NCI-H187 (cell line): ENCODE measurements at places on chromosomes 7 and 10.
A peak's percentile ranks its signal among the peaks of the same experiment; 100 is the strongest.

- no peak for DNase-seq
Measured at GRCh38 chr7:98724591-98724990, 107.5 kb downstream of the NPTX2 start.

GRCh38 chr10:11328264-11329061 lies 283.0 kb downstream of the USP6NL start:
- DNase-seq: peak; percentile 58

DNA sequence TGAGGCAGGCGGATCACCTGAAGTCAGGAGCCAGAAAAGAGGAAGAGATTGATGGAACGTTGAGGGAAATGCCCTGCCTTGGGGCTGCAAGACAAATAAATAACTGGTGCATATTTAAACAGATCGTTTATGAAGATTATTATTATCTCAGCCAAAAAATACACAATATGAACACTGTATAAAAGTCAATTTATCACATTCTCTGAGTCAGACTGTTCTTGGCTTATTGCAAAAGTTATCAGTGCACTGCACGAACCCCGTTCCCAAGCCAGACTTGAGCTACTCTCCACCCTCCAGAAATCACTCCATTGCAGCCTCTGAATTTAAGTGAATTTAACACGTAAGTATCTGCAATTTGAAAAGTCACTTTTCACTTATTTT lies 1.6 kb downstream of the DNMBP start:
- DNase-seq: no peak

DNA sequence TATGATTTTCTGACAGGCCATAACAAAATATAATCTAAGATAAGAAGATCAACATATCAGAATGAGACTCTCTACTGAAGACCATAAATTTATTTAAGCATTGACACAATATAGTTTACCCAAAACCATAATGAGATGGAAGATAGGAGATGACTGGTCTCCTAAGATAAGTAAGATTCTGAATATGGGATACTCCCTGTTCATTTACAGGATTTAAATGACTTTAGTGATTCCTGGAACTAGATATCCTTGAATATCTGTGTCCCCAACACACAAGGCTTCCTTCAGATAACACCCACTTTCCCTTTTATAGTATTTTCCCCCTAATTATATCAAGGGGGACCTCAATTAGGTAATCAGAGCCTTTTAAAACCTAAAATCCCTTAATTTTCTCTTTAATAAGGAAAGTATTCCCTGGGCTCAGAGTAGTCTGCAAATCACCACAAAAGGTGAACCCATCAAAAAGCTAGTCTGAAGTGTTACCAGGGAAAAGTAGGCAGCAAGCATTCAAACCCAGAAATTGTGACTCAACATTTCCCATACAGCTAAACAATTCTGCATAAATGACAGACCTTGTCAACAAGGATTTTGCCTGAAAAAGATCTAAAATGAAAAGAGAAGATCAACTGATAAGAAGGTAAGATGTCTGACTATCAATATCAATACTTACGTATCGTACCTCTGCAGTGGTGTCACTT lies 99.9 kb downstream of the CNOT4 start:
- no peak for DNase-seq

DNA sequence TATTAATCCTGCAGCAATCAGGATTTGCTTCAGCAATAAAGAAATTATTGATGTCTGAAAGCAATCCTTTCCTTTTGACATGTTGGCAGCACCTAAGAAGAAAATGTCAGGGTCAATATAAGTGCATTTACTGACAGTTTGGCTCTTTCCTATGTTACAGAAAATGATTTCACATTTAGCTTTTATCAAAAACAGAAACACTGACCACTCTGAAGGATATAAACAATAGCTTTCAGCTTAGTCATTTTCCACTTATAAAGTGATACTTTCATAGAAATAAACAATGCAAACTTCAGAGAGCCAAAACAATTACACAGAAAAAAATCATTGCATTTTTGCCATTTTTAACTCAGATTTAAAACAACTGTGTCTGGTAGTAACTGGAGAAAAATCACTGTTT lies 325.6 kb upstream of the KAT6B start:
- no peak for DNase-seq

- no peak for DNase-seq
Measured at GRCh38 chr7:125119559-125120115, 190.0 kb upstream of the POT1 start.

DNA sequence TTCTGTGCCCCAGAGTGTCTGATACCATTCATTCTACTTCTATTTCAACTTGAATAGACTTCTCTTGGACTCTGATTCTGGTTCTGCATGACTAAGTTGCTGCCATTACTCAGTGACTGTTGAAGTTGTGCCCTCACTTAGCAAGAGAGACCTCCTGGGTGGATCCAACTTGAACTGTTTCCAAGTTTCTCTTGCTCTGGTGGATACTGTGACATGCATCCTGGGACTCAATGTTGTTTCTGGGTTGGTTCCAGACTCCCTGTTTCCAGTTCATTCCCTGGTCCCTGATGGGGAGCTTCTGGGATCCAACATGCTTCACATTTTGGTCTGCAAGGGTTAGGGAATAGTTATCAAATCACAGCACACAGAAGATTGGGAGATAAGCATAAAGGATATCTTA lies 26.2 kb upstream of the PRPF18 start:
- DNase-seq: no peak

- no peak for DNase-seq
Measured at GRCh38 chr10:130339091-130339490, 202.9 kb downstream of the GLRX3 start.

DNA sequence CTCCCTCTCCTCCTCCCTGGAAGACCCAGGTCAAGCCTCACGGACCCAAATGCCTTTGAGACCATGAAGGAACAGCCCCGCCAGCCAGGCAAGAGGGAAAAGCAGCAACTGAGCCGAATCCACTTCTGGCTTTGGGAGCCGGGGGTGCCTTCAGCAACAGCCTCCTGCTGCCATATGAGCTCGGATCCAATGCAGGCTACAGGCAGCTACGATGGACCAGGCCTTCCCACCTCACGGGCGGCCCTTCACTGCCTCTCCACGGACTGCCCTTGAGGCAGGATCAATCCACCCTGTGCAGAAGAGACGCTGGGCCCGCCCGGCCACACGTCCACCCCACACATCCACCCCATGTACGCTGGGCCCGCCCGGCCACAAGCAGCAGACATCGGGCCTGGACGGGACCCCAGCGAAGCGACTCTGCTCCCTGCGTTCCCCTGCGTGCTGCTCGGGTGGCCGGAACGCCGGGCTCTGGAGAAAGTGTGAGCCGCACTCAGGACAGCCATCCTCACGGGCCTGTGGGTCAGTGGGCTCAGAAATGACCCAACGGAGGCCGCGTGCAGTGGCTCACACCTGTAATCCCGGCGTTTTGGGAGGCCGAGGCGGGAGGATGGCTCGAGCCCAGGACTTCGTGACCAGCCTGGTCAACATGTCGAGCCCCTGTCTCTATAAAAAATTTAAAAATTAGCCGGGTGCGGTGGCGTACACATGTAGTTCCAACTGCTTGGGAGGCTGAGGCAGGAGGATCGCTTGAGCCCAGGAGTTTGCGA lies 82.0 kb downstream of the FOXL3 start:
- DNase-seq: no peak

DNA sequence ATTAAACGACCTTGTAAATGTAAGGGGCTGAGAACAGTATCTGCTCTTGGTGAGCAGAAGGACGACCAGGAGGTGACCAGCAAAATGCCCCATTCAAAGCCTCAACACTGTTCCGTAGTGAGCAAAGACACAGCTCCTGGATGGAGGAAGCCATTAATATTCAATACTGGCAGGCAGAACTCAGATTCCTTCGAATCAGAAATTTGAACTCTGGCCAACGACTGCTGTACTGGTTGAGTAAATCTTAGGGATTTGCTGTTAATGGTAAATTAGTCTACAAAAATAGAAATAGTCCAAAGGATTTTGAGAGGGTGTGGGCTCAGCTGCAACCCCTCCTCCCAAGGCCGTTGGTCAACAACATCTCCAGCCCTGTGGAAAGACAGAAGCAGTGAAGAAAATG lies 130.5 kb upstream of the PFKP start:
- DNase-seq: no peak

DNA sequence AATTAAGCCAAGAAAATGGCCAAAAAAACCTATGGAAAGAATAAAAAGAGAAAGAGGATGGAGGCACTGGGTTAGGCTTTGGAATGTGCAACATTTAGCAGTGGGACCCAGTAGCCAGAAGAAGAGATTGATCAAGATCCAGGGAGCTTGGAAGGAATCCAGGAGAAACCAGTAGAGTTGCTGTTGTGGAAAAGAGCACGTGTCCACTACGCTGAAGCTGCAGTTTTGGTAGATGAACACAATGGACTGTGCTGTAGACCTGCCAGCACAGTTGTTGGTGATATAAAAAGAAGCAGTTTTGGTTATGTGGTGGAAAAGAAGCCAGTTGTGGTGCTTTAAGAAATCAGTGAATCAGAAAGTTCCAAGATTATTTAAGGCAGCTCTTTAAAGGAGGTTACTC lies 802.2 kb upstream of the POM121L12 start:
- DNase-seq: no peak

- no peak for DNase-seq
Measured at GRCh38 chr10:6667679-6668270, 87.7 kb upstream of the PRKCQ start.

DNA sequence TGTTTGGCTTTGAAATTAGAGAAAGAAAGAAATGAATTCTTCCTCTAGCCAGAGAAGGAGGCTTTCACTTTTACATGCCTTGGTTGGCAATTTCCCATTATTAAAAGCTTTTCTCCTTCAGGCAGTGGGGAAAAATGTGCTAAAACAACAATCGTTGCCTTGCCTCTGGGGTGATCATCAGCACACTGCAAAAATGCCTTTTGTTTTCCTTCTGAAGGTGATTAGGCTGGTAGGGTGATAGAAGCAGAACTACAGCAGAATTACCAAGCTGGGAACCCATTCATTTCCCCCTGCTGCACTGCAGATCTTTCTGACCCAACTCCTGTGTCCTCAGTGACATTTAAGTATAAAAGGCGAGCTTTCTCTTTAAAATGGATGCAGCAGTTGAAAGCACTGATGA lies 22.2 kb downstream of the ANK3 start:
- no peak for DNase-seq

GRCh38 chr10:48974510-48975156 lies 35.0 kb upstream of the LRRC18 start:
- no peak for DNase-seq

DNA sequence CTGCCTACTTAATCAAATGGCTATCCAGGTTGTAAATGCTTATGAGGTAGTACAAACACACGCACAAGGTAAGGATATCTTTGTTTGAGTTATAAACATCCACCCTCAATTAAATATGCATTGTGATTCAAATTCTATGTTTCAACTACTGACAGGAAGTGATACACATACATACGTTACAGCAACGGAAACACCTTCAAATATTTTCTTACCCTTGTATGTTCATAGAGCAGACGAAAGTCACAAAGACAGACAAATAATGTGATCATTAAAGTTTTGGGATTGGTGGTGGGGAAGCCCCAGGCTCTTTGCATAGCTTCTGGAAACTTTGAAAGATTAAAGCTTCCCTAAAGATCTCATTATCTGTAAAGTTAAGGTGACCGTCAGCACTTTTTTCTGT lies 521.0 kb downstream of the PARD3 start:
- DNase-seq: no peak

- no peak for DNase-seq
Measured at GRCh38 chr10:36017137-36017536, 375.0 kb upstream of the FZD8 start.

DNA sequence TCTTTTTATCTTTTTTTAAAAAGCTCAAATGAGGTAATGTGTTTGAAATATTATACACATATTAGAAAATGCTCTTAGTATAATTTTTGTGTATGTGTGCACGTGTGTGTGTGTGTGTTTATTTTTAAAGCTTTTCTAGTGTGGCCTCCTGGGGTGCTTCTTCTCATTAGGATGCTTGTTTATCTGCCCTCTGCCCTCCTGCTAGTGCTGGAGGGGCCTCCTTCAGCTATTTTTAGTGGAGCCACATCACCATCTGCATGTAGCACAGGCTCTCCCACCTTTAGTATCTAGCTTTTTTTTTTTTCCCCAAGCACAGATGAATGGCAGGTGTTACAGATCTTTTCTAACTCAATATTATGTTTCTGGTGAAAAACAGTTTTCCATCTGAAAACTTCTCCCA lies 155.7 kb upstream of the TMEM229A start:
- DNase-seq: no peak

DNA sequence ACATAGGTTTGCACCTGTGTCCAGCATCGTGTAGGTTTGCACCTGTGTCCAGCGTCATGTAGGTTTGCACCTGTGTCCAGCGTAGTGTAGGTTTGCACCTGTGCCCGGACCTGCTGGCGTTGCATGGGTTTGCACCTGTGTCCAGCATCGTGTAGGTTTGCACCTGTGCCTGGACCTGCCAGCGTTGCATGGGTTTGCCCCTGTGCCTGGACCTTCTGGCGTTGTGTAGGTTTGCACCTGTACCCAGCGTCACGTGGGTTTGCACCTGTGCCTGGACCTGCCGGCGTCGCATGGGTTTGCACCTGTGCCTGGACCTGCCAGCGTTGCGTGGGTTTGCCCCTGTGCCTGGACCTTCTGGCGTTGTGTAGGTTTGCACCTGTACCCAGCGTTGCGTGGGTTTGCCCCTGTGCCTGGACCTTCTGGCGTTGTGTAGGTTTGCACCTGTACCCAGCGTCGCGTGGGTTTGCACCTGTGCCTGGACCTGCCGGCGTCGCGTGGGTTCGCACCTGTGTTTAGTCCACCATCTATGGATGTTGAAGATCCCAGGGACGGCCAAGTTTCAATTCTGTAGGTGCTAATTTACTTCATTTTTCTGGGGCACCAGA lies 158.0 kb downstream of the WDR37 start:
- no peak for DNase-seq

DNA sequence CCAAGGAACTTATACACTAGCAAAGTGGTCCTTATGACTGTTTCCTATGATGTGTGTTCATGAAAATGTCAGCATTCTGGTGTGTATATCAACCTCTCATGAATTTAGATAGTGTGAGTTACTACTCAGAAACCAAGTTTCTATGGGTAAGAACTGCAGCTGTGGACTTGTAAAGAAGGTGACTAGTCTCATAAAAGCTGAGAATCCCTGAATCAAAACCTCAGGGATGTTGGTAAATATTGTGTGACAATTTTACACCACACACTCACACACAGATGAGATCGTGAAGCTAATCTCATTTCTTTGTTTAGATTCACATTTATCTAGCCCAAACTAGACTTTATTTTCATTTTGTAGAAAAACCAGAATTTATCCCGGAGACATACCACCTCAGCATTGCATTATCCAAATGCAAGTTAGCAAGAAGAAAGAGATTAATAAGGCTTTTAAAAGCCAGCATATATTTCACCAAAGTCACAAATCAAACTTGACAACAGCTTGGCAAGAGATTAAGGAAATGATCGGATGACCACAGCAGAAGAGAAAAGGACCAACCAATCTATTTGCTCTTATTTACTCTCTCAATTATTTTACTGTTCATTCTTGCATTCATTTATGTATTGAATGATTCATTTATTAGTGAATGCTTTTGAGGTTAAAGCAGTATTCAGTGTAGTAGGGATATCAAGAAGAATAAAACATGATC lies 92.9 kb downstream of the PLXDC2 start:
- no peak for DNase-seq

- DNase-seq: no peak
Measured at GRCh38 chr7:105202616-105203015, 186.1 kb downstream of the SRPK2 start.
